ENCODE measurements at places on chromosomes 12 and 14. TPM values are rescaled to one million over a fixed set of nuclear protein-coding genes. Genes with fewer than 3 reads are reported as not detected.

The IAPP gene
- not detected for total RNA-seq

The DNAH10 gene
- 0.23 TPM for total RNA-seq

The NRIP2 gene
- 0.61 TPM for total RNA-seq

The SERPINA9 gene
- total RNA-seq = not detected

The FLRT2 gene
- total RNA-seq = 13.3 TPM

The PRB2 gene
- total RNA-seq = not detected

The IFI27L1 gene
- 15.2 TPM for total RNA-seq

The SPTB gene
- 3.0 TPM for total RNA-seq

DNA sequence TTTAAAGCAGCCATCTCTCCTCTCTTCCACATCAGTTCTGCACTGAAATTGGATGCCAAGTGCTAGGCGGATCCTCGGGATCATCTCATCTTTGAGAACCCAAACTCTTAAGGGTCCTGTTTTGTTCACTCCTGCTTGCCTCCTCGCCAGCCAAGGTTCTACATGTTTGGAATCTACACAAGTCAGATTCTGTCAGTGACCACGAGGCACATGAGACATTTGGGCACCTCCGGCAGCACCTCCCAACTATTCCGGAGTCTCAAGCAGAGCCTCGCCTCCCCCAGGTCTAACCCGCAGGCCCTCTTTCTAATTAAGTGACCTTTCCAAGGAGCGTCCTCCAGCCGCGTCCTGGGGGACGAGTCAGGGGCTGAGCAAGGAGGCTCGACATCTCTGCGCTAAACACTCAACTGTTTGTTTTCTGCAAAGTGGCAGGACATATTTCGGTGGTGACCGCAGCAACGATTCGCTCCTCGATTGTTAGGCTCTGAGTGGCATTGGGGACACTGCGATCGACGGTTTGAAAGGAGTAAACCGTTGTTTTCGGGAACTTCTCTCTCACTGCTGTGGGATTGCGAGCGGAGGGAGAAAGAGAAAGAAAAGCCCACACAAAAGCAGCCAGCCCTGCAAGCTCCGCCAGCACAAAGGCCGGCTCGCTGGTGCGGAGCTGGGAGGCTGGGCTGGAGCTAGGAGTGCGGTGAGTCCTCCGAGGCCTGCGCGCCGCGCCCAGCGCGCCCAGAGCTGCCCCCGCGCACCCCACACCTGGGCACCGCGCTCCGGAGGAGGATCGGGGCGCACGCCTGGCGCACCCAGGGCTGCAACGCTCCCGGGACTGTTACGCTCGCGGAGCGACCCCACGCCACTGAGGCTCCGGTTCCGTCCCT, 640 bp downstream of the ARMH4 start:
- no peak for DNase-seq

GRCh38 chr14:36844443-36845195, 183.0 kb downstream of the PAX9 start:
- DNase-seq = no peak

GRCh38 chr12:60093428-60093827, 497.6 kb downstream of the SLC16A7 start:
- DNase-seq = no peak

DNA sequence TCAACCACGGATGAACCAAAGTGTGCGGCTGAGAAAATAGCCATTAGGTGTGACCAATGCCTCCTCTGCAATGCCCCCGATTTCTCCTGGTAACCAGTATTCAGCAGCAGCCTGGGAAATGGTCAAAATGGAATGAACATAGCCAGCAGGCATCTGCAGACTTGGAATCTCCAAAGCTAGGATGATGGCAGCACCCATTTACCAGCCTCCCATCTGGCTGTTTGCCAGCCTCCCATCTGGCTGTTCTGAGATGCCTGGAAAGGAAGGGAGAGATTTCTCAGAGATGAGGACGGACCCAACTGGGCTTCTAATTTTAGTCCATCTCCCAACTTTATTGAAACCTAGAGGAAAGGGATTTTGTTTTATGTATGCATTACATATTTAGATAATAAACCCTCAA, 16.2 kb downstream of the CLMN start:
- no peak for DNase-seq

GRCh38 chr14:82533351-82533750, 999.7 kb upstream of the SEL1L start:
- DNase-seq = no peak

GRCh38 chr14:58817846-58818245, 180.1 kb downstream of the DACT1 start:
- DNase-seq = no peak

GRCh38 chr12:75856235-75856634, 175.3 kb downstream of the PHLDA1 start:
- no peak for DNase-seq

DNA sequence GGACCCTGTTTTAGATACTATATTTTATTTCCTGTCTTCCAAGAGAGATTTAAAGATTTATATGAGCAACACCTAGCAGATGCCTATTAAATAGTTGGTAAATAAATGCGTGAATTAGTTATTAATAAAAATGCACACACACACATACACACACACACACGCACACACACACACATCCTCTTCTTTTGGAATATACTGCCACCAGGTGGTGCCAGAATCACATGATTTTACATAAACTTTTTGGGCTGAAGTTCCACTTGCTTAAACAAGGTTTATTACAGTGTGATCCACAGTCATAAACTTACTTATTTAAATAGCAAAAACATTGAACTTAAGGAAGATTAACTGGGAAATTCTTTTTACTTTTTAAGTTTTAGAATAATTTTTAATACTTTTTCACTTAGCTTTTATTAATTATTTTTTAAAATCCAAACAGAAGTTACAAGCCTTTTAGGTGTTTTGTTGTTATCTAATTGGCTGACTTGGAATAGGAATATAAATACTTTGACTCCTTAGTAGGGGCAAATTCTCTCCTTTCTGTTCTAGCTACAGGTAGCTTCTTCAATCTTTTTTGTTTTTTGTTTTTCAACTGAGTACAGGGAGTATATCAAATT, 17.5 kb downstream of the RAD51B start:
- no peak for DNase-seq

GRCh38 chr12:61384511-61384910, 875.7 kb upstream of the USP15 start:
- DNase-seq = no peak

DNA sequence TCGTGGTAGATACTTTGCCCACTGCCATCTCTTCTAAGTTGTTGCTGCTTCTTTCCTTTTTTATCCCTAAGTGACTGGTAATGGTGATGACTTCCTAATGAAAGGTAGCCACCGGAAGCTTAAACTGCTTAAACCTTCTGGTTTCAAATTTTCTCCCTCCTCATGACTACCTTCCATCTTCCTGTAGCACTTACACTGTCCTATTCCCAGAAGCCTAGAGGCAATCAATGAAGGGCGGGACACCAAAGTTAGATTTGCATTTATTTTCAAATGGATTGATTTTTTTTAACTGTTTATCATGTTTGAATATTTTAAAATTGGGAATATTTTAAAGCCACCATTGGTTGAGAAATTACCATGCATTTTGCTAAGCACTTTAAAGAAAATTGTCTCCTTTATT, 64.7 kb downstream of the MSRB3 start:
- DNase-seq = no peak

DNA sequence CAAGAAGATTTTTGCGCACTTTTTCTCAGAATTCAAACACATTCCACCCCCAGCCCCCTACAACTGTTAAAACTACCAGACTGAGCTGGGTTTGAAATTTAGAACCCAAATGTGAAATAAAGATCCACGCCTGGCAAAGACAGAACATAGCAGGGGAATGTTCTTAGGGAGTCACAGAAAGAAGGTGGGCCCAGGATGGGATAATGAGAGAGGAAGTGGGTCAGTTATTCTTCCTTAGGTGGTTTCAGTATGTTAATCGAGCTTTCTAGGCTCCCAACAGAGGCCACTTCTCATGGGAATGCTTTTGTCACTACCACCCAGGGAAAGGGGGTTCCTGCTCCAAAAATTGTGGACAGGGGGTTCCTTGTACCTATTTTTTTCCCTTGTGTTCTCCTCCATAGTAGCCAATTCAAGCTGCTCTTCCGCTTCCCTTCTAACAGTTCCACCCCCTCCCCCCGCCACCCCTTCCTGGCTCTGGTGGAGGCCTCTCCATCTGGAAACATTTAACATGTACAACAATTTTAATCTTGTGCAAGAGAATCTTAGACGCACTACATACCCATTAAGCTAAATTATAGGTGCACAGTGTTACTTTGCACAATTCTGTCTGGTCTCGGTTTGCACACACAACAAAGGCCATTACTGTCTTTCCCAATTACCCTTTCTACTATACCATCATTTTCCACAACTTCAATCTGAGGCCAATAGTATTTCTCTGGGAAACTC, 218.1 kb downstream of the MON2 start:
- DNase-seq = no peak

GRCh38 chr12:95955549-95956159, 12.5 kb downstream of the AMDHD1 start:
- no peak for DNase-seq

Data from upper lobe of right lung (tissue), 1 donor.